ENCODE measurements at places on chromosomes 2 and 18. TPM values are rescaled to one million over a fixed set of nuclear protein-coding genes. Genes with fewer than 3 reads are reported as not detected.

DNA sequence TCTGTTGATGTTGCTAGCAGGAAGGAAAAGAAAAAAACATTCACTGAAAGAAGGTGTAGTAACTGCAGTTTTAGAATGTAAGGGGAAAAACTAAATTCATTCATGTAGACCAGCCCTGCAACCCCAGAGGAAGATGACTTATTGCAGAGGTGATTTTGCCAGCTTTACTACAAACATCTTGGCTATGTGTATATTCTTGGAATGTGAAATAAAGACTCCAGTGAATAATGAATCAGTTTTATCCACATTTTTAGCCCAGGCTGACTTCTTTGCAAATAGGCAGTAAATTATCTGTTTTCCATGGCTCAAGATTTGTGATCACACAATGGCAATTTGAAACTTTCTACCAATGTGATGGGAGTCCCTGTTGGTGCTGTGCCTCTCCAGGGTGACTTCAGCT lies 206.1 kb upstream of the SETBP1 start:
- DNase-seq: no peak

SEMA4F gene
- total RNA-seq: 17.4 TPM

- no peak for DNase-seq
Measured at GRCh38 chr2:46481198-46482193, 2.1 kb downstream of the TMEM247 start.

DNA sequence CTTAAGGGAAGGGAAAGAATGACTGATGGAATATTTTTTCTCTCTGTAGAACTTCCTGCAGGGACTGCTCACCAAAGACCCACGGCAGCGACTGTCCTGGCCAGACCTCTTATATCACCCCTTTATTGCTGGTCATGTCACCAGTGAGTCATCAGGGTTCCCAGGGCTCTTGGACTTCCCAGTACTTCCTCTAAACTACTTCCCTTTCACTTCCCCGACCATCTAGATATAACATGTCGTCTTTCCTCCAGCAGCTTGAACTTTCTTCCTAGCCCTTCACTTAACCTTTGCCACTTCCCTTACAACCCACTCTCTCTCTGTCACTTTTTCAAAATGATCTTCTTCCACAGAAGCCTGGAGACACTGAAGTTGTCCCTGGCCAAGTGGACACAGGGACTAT lies 7.2 kb downstream of the STK36 start:
- DNase-seq: no peak

DNA sequence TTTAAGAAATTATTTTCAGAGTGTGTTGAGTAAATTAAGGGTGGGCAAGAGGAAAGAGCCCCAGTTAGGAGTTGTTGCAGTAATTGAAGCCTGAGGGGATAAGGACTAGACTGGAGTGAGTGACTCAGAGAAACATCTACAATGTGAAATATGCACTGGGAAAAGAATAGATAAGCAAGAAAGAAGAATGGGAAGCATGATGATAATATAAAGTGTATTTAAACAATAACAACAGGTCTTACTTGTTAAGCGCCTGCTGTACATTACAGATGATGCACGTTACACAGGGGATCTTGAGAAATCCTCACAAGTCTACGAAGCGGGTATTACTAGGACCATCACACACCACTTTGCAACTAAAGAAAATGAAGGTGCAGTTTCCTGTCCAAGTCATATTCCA lies 73.6 kb upstream of the STK17B start:
- no peak for DNase-seq

TBR1 gene
- not detected for total RNA-seq

GRCh38 chr2:64374686-64375085 lies 79.3 kb upstream of the LGALSL start:
- DNase-seq: no peak

PARD3B gene
- total RNA-seq: 24.9 TPM

DLX2 gene
- total RNA-seq: 5.7 TPM
